ENCODE measurements at places on chromosomes 1 and 21. TPM values are rescaled to one million over a fixed set of nuclear protein-coding genes. Genes with fewer than 3 reads are reported as not detected.

Gene NVL
- total RNA-seq = 23.9 TPM

Gene SRSF10
- 86.7 TPM for total RNA-seq

Gene PTAFR
- 0.23 TPM for total RNA-seq

Gene IVL
- total RNA-seq = not detected

Gene SDCCAG8
- total RNA-seq = 46.8 TPM

Gene HES3
- not detected for total RNA-seq

Gene TBX15
- 0.10 TPM for total RNA-seq

Gene VANGL2
- 1.0 TPM for total RNA-seq

Gene ZSWIM5
- 0.81 TPM for total RNA-seq

Gene CYP2J2
- total RNA-seq = 0.06 TPM

Gene SLC26A9
- total RNA-seq = 0.06 TPM

Gene CFHR1
- total RNA-seq = 0.24 TPM

Gene CD34
- 0.17 TPM for total RNA-seq

Gene ZNF496
- total RNA-seq = 18.9 TPM

Gene RYR2
- 0.07 TPM for total RNA-seq

Gene CACNA1S
- not detected for total RNA-seq

Gene SEC16B
- 1.4 TPM for total RNA-seq

Gene RBM11
- total RNA-seq = not detected

Gene TSPAN2
- 0.95 TPM for total RNA-seq

Gene TIAM1
- total RNA-seq = 0.33 TPM

Gene FGGY
- total RNA-seq = 1.7 TPM

Gene TAF12
- total RNA-seq = 13.3 TPM

Gene LCE1E
- total RNA-seq = not detected

Gene TARBP1
- 15.9 TPM for total RNA-seq

Gene OTUD7B
- 8.1 TPM for total RNA-seq

Gene PNRC2
- 33.3 TPM for total RNA-seq

Gene MMEL1
- not detected for total RNA-seq

Gene HTR6
- total RNA-seq = 0.22 TPM

Gene RPTN
- not detected for total RNA-seq

Gene NPHS2
- not detected for total RNA-seq

Measured in A549 treated with RU486 at 1 μM for 4 hours (cell line).